ENCODE measurements at places on chromosomes 7 and 10.

- peak; percentile 58 for DNase-seq
Measured at GRCh38 chr10:127874671-127875448, 17.9 kb downstream of the CLRN3 start.

GRCh38 chr7:100407285-100408180 lies 21.0 kb downstream of the ZCWPW1 start:
- peak; percentile 77 for DNase-seq

DNA sequence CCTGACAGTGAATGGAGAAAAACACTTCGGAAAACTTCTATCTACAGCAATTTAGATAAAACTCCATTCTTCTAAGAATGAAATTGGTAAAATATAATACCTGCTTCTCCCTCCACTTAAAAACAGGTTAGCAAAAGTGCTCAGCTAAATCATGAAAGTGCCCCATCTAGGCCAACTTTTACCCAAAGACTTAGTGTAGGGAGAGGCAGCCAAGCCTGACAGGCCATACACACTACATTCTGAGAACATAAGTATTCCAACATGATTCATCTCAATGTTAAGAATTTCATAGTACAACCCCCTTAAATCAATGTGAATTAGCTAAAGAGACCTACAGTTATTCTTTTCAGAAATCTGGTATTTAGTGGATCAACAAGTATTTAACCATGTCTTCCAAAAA lies 7.2 kb downstream of the FAM3C start:
- no peak for DNase-seq

DNA sequence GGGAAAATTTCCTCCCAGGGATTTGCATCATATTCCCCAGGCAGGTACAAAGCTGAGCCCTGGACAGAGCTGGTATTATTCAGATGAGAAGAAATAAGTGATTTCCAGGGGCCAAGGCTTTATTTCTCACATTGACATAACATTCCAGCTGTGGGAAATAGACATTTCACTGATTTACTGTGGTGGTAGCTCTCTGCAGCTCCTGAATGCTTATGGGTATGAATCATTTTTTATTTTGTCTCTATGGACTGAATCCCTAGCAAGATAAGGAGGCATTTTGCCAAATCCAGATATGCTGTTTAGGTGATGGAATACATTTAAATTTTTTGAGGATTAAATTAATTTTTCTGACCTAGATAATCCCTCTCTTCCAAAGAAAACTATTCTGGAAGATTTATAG lies 97.9 kb downstream of the MTPN start:
- DNase-seq = no peak

GRCh38 chr7:84786073-84786472 lies 400.8 kb downstream of the SEMA3D start:
- DNase-seq = no peak

DNA sequence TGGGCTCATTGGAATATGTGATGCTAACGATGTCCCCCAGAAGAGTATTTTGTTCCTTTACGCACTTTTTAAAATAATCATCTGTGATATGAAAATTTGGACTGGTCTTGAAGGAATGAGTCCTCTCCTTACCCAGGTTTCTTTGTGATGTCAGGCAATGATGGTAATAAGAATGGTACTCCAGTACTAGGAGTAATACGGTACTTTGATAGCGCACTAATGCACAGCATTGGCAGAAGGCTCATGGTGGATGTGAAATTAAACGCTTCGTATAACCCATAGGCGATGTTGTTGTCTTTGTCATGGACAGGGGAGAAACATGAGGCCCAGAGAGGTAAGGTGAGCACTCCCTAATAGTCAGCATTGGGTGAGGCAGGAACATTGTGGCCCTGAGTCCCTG lies 125.4 kb downstream of the DPP6 start:
- no peak for DNase-seq

DNA sequence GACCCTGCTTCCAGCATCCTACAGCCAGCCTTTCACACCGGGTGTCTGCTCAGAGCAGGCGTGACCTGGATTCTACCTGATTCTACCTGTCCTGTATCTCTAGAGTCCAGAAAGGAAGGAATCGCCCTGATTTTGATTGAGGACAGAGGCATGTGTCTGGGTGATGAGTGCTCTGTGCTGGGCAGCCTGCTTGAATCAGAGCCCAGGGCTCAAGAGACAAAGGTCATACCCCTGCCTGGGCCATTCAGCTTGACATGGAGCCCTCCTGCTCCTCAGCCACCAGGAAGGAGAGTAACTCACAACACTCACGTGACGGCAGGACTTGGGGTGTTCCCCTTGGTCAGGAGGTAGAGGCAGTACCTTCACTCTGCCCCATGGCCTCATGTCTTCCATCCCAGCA lies 11.2 kb downstream of the GAD2 start:
- no peak for DNase-seq

GRCh38 chr7:112982441-112983063 lies 104.1 kb downstream of the GPR85 start:
- no peak for DNase-seq

GRCh38 chr10:31031205-31031557 lies 484 bp downstream of the ZNF438 start:
- DNase-seq = peak; percentile 1

DNA sequence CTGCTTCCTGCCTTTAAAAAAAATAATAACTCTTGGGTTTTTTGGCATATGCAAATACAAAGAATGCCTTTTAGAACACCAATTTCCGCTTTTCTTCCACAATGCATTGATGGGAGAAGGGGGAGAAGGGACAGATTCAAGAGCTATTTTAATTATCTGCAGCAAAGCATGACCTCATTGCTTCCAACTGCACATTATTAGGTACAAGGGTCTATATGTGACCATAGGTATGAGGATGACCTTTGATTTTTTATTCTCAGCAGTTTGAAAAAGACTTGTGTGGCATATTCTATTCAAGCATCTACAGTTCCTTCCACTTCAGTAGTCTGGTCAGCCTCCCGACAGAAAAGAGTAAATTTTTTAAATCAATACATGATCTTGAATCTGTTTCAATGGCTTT lies 39.7 kb downstream of the GRB10 start:
- DNase-seq = no peak

GRCh38 chr10:131081376-131081775 lies 230.1 kb downstream of the TCERG1L start:
- DNase-seq = no peak

DNA sequence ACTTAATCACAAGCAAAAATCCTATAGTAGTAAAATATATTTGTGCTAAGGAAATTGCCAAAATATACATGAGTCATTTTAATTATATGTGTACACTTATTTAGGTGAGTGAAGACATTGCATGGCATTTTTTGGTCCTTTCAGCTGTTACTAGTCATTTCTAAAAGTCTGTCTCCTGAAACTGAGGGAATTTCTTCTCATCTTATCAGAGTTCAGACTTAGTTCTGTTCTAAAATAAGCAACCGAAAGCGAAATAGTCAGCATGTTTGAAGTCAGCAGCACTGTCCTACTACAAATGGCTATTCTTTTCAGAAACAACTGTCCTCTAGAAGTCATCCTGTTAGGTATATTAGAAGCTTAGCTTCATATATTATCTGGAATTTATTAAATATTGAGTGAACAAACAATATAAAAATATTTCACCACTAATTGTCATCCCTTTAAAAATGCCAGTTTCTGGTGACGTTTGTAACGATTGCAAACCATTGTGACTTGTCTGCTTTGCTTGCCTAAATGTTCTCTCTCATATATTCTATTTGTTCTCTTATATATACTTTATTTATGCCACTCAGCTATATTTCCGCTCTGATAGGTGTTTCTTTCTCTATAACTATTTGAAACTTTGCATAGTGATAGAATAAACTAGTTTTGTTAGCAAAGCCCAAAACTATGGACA lies 227.4 kb upstream of the KAT6B start:
- no peak for DNase-seq

DNA sequence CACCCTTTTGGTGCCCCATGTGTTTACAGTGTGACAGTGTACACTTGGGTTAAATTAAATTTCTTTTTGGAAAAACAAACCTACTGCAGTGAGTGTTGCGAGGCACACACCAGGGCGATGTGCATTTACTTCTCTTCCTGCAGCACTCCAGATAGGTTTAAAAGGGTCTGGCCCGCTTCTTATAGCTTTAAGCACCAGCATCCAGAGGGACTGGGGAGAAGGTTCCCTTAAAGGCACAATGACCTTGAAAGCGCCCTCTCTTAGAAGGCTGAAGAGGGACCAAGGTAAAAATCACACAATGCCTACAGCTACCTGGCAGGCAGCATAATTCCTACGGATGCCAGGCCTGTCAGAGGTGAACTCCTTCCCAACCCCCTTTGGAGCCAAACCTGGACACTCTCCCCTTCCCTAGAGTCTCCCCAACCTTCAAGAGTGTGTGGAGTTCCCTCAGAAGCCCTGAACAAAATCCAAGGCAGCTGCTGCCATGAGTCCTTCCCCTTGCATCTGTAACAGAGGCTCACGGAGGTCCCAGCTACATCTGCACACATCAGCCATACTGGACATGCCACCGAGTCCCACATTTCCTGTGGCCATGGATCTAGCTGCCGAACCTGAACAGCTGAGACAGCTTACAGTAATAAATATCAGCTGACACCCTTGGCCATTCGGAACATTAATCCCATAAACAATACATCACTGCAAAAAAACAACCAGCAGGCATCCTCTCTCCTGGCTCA lies 33.2 kb downstream of the TRIM8 start:
- no peak for DNase-seq

DNA sequence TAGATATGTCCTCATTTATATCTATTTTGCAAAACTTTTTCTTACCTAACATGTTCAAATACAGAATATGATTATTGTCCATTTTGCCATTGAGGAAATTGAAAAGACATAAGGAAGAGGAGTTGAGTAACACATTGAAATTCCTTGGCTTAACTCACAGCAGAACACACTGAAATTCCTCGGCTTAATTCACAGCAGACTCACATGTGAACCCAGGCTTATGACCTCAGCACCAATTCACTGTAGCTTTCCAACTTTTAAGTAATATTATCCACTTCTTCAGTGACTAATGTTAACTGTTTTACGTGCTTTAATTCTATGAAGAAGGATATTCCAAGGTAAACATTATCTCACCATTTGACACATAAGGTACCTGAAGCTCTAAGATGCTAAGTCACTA lies 597.5 kb upstream of the PFKP start:
- no peak for DNase-seq

GRCh38 chr7:106313966-106314365 lies 29.2 kb upstream of the NAMPT start:
- DNase-seq = peak; percentile 95

DNA sequence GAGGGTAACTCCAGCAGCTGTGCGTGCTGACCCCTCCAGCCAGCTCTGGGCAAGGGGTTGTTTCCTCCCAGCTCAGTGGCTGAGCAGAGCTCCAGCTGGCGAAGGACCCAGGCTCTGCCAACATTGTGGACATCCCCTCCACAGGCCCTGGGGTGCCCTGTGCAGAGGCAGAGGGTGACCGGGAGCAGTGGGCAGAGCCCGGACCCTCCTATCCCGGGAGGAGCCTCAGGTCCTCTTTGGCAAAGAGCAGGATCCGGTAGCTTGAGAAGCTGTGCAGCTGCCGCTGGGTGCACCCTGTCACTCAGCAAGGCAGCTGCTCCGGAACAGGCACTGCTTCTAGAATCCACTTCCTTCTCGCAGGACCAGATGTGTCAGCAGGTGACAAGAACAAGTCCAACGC lies 175.9 kb downstream of the EBF3 start:
- no peak for DNase-seq

Data from inflammatory macrophage (primary cell).